AG08396 (cell line): ENCODE measurements at places on chromosomes 1 and 21.

- DNase-seq, result no peak
Measured at GRCh38 chr1:13801655-13802486, 101.9 kb downstream of the PRDM2 start.

GRCh38 chr1:17696417-17697301 is 58.5 kb upstream of the ACTL8 start:
- peak; percentile 77 for DNase-seq

DNA sequence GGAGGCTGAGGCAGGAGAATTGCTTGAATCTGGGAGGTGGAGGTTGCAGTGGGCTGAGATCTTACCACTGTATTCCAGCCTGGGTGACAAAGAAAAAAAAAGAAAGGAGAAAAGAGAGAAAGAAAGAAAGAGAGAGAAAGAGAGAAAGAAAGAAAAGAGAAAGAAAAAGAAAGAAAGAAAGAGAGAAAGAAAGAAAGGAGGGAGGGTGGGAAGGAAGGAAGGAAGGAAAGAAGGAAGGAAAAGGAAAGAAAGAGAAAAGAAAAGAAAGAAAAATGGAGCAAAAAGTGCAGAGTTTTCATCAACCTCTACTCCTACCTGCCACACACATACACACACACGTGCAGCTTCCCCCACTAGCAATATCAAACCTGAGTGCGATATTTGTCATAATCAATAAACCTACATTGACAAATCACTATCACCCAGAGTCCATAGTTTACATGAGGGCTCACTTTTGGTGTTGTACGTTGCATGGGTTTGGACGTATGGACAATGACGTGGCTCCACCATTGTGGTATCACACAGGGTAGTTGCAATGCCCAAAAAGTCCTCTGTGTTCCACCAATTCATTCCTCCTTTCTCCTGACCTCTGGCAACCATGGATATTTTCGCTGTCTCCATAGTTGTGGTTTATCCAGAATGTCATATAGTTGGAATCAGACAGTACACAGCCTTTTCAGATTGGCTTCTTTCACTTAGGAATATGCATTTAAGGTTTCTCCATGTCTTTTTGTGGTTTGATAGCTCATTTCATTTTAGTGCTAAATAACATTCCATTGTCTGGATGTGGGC is 36.5 kb downstream of the EVA1C start:
- no peak for DNase-seq

DNA sequence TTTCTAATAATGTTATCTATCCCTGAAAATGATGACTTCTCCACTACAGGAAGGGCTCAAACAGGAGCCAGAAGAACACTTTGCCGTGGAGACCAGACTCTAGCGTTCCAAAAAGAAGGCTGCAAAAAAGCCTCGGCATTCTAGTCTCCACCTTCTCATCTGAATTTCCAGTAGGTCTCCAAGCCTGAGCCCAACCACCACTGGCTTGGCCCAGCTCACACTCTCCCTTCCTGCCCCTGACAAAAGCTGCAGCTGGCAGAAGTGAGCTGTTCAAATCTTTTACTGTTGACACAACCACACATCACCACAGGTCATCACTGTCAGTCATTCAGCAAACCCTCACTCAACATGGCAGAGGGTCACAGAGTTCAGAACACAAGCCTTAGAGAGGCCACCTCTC is 69.3 kb downstream of the CAMK2N1 start:
- DNase-seq, result no peak

GRCh38 chr1:157498736-157499090 is 53.6 kb downstream of the FCRL5 start:
- no peak for DNase-seq

DNA sequence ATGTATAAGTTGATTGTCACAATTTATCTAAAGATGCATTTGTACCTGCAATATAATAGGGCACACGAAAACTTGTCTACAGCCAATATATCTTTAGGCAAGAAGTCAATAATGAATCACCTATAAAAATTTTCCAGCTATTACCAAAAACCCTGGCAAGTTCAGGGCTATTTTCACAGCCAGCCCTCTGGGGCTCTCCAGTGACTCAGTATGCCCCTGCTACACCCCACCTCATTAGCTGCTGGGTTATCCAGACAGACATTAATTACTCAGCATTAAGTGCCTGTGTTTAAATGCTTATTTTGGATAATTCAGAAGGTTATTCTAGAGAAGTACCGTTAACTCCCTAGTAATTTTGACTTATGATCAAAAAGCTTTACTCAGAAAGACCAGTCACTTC is 220.2 kb downstream of the TBX15 start:
- no peak for DNase-seq

- no peak for DNase-seq
Measured at GRCh38 chr1:10863886-10864285, 67.4 kb upstream of the CASZ1 start.

DNA sequence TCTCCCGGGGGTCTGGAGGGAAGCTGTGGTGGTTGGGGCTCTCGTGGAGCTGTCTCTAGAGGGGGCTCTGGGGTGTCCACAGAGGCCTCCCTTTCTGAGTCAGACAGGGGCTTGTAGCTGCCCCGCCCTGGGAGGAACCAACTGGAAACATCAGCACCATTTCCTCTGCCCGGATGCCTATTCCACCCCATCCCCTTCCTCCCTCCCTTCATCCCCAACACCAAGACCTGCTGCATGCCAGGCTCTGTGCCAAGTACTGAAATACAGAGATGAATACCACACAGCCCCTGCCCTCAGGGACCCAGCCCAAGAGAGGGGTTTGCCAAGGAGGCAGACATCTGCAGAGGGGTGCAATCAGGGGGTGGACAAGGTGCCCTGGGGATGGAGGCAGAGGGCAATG is 125.6 kb upstream of the ADAR start:
- DNase-seq, result no peak

GRCh38 chr1:245874942-245875580 is 632.0 kb downstream of the SMYD3 start:
- peak; percentile 76 for DNase-seq

DNA sequence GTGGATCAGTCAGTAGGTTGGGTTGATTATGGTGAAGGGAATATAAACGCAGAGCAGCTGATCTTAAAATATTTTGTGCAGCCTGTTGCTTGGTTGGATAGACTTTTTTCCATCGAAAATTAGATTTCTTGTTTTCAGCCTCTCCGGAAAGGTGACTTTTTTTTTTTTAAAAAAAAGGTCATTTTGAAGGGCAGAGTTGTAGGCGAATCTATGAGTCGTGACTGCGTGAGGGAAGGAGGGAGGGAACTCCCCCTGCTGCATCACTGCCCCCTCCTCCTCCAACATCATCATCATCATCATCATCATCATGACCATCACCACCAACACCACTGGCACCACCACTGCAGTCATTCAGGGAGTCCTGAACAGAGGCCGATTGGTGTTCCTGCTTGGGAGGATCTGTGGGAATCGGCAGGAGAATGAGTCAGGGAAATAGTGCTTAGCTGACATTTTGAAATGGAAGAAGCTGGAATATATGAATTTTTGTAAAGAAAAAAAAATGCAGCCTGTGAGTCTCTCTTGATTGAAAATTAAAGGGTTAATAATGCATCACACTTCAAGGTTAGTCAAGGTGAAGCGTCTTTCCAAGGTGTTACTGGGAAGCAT is 1.2 kb downstream of the ATP1B1 start:
- DNase-seq, result peak; percentile 46

DNA sequence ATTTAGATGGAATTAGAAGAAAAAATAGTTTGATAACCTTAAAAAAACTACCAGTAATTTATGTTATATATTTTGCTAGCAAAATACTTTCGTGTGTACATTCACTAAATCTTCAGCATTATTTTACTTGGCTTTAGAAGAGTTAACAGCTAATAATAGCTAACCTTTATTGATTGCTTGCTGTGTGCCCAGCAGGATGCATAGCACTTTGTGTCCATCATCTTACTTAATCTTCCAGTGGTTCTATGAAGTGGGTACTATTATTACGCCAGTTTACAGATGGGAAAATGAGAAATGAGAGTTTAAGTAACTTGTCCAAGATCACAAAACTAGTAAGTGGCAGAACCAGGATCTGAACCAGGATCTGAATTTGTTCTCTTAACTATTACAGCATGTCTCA is 41.7 kb upstream of the GPR25 start:
- no peak for DNase-seq

DNA sequence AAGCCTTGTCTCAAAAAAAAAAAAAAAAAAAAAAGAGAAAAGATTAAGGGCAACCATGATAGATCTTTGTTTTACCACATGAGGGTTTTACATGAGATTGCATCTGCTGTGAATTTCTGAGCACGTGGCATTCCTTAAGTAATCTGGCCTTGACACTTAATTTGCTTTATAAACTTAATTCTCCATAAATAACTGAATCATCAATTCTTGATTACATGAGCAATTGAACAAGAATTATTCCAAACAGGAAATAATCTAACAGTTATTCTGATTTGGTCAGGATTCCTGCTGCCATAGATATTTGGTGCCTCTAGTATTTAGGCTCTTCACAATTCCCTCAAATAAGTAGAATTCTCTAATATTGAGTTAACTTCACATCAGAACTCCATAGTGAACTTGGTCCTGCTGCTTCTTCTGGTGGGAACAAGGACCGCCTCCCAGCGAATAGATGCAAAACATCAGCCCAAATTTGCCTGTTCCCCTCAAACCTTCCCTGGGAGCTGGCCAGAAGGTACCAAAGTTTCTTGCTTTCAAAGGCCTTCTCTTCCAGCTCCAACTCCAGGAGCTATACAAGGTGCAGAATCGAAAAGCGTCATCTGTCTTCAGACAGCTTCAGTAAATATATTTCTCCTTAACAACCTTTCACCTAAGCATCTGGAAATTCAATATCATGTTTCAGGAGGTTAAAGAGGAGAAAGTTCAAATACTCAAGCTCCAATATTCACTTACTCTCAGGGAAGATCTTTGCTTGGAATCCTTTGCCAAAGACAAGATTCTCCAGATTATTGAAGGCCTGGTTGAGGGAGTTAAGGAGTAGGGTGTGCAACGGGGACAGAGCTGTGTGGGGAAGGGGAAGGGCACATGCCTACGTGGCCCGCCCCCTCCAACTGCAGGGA is 1.0 kb downstream of the KRTCAP2 start:
- DNase-seq, result peak; percentile 5

GRCh38 chr1:25460020-25460419 is 29.3 kb downstream of the MACO1 start:
- no peak for DNase-seq

GRCh38 chr1:101453844-101454243 is 217.0 kb downstream of the S1PR1 start:
- no peak for DNase-seq

DNA sequence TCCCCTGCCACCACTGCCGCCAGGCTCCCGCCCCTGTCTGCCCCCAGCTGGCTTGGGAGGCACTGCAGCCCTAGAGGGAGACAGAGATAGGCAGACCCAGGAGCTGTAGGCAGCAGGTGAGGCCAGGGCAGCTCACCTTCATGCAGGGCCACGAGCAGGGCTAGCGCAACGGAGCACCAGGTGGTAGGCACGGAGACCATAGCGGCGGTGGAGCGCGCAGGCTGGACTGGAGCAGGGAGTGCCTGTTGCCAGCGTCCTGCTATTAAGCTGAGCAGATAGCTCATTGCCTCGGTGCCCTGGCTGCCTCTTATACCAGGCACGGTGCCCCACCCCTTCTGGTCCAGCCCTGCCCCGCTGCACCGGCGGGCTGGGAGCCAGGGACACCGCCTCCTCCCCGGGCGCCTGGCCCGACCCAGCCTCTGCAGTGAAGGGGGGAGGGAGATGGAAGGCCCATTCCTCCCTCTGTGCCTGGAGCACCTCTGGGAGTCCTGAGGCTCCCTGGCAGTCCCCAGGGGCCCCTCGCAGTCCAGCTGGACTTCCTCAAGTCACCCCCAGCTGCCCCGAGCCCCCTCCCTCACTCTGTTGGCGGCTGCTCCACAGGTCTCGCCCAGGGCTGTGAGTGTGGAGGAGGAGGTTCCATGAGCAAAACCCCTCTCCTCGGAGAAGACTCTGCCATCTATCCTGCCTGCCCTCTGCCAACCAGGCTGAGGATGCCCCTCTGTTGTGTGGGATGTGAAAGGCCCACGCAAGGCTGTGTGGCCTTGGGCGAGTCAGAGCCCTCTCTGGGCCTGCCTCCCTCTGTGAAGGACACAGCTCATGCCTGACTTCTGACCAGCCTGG is at the start of gene EDN2:
EDN2 (minus strand) TSS at position 282 of the 840 bp plus-strand sequence; CDS start at position 200, 82 bp downstream.
- DNase-seq, result no peak

DNA sequence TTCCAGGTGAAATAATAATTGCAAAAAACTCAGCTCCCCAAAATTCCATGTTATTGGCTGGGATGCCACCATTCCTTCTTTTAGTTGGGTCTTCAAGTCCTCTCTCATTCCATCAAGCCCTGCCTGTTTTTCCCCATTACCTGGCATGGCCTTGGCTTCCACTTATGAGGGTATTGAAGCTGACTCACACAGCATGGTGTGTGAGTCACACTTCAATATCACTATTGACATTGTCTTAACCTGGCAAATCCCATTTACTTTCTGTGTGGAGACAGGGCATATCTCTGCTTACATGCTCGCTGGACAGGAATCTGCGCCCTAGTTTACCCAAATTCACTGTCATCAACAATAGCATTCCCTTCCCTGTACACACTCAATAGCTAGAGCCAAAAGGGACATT is 1806.8 kb downstream of the BRINP3 start:
- no peak for DNase-seq

DNA sequence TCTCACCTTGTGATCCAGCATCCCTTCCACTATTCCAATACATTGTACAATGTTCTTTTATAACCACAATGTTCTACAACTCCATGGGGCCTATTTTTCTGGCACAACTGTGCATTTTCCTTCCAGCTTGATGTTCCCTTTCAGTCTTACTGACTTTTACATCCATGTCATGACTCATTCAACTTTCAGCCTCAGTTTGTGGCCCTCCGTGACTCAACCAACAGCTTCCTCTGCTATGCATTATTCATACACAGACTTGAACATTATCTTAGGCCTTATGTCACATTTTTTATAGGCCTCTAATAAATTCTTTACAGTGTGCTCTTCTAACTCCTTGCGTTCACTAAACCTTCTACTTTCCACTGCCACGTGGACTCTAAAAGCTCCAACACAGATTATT is 119.4 kb upstream of the PRMT6 start:
- peak; percentile 3 for DNase-seq

DNA sequence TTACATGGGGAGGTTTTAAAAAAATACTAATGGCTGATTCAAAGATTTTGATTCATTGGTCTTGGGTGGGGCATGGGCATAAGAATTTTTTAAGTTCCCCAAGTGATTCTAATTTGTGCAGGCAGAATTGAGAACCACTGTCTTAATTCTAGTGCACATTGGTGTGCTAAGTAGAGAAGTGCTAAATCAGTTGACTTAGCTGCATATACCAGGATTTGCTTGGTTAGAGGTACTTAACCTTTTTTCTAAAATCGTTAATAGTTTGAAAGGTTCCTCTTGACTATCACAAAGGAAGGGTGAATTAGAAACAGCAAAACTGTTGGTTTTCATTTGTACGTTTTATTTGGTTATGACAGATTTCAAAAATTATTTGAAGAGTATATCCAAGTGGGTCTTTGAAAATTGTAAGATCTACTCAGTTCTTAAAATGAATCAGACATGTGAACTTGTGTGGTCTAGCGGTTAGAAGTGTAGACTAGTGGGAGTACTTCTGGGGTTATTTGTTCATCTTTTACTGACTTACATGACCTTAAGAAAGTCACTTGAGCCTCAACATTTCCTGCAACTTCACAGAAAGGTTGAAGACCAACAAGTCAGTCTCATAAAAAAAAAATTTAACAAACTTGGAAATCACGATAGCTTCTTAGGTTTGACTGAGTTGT is 66.7 kb downstream of the RPAP2 start:
- no peak for DNase-seq

- DNase-seq, result no peak
Measured at GRCh38 chr1:240101306-240101705, 9.6 kb downstream of the FMN2 start.

- no peak for DNase-seq
Measured at GRCh38 chr1:159084152-159084551, 7.6 kb upstream of the AIM2 start.

GRCh38 chr1:3668148-3668547 is 15.8 kb downstream of the TP73 start:
- DNase-seq, result no peak
